ENCODE measurements at places on chromosomes 2 and 18.

DNA sequence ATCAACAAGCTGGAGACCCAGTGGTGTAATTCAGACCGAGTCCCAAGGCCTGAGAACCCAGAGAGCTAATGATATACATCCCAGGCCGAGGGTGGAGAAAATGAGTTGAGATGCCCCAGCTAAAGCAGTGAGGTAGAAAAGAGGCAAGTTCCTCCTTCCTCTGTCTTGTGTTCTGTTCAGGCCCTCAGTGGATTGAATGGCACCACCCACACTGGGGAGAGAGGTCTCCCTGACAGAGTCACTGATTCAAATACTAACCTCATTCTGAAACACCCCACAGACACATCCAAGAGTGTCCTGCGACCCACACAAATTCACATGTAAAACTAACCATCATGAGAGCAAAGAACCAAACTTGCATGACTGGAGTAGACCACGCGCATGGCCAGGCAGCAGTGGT lies 215.3 kb downstream of the ANAPC1 start:
- DNase-seq, result no peak

DNA sequence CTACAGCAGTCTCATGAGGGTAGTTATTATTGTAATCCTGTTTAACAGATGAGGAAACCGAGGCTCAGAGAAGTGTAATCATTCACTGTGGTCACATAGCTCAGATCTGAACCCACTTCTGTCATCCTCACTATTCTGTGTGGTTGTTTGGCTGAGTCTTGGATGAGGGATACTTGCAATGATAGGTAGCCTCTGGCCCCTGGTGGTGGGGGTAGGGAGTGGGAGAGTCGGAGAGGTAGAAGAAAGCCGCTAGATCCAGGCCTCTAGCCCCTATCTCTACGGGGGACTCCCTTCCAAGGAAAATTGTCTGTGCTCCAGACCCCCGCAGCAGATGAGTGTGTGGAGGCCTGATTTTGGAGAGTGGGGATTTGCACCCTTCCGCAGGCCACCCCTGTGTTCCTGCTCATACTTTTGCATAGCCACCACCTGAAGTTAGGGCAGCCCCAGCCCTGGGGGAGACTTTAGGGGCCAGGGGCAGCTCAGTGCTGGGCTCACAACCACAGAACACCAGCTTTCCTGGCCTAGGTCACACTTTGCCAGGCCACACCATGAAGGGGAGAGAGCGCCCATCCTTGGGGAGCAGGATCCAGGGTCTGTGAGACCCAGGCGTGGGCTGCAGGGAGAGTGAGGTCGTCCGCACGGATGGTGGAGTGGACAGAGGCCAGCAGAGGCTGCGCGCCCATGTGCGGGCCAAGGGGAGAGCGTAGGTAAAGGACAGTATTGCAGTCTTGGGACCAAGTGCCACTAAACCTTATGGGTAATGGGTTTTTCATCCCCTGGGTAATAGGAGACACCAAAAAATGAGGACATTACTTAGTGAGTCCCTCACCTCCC lies 148.2 kb downstream of the GLI2 start:
- DNase-seq, result no peak

DNA sequence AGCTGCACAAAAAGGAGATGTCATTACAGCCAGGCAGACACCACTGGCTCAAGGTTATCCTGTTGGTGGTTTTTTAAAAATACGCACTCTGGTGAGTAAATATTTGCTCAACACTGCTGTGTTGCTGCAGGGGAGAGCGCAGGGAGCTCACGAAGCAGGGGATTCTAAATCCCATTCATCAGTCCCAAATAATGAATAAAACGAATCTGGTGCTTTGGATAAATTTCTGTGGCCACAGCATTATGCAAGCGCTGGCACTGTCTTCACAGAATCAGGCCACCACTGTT lies 256.2 kb downstream of the HDAC4 start:
- no peak for DNase-seq

GRCh38 chr2:162258169-162258568 lies 14.9 kb upstream of the FAP start:
- no peak for DNase-seq

GRCh38 chr2:159616286-159616701 lies at the start of gene BAZ2B:
Gene BAZ2B (minus strand): TSS chr2:159616548. CDS start chr2:159478719, 137,829 bp downstream.
- DNase-seq, result no peak

DNA sequence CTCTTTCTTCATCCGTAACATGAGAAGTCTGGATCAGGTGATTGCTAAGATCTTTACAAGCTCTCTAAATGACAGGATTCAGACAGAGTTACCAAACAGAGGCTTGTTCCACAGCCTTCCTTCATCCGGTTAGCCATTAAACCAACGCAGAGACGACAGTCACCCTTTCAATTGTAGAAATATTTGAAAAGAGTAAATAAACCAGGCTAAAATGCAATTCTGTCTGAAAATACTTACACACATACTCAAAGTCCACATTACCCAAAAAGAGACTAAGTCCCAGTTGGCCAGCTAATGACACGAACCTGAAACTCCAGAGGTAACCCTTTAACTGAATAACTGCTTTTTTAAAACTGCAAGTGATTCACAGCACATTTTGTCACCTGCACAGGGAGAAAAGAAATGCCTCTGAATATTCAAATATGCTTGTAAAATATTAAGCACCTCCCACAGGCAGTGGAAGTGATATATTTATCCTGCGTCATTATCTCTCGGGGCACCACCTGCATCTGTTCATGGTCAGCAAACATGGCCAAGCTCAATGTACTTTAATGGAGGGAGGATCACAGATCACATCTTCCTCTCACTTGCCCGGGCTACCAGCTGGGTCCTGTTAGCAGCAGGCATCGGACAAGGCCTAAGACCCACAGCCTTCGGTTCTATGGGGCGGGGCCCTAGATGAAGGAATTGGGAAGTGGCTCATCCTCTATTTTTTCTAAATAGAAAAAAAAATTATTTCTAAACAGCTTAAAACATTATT lies 38.8 kb upstream of the DNER start:
- no peak for DNase-seq

GRCh38 chr2:32701806-32702205 lies 74.0 kb downstream of the TTC27 start:
- no peak for DNase-seq

DNA sequence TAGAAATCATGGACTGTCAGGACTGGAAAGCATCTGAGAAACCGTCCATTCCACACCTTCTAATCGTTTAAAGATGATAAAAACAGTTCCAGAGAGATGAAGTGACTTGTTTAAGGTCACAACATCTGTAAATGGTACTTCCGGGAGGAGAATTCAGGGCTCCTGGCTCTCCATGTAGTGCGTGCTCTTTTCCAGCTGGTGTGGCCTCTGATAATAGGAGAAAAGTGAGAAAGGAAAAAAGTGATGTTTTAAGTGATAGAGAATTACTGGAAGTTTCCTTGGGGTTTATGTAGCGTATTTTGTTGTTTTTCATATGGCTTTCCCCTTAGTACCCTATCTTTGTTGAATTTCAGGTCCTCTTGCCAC lies 663 bp downstream of the C2orf49 start:
- DNase-seq, result no peak

DNA sequence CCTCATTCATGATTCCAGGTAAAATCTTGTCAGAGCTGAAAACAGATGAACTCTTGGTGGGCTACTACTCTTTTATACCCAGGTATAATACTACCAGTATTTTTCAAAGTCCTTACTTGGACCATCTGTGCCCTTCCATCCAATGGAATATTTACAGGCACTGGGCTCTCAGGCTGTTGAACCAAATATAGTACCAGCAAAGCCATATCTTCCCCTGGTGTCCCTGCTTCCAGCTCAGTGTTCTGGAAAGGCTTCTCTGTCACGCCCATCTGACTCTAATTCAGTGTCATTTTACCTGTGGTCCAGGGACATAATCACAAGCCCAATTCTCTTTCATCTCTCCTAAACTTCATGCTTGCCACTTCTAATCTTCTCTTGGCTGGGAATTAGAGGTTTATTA lies 119.2 kb upstream of the STK17B start:
- no peak for DNase-seq

DNA sequence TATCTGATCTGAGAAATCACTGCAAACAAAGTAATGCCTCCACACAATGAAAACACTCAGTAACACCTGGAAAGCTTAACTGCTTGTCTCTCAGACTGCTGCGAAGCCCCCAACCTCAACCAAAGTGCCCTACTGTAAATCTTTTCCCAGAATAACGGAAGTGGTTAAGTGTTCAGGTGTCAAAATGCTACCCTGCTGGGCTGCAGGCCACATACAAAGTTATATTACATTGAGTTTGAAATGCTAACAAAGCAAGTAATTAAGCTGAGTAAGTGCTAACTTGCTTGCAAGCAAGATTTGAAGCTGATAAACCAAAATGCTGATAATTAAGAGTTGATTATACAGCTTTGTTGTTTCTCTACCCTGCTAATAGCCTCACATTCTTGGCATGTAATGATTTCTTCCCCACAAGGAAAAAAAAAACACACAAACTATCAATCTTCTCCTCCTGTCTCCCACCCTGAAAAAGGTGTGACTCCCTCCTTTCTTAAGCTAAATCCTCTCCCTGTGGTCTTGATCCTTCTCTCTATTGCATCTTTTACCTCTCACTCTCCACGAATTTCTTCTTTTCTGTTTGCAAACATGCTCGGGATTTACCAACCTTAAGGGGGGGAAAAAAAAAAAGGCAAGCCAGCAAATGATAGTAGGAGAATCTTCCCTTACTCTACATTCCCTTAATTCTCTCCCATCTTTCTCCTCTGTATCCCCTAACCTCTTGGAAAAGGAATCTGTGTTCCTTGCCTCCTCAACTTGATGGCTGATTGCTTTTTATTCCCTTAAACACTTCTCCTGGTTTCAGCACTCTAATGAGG lies 266.8 kb upstream of the SIX3 start:
- no peak for DNase-seq

DNA sequence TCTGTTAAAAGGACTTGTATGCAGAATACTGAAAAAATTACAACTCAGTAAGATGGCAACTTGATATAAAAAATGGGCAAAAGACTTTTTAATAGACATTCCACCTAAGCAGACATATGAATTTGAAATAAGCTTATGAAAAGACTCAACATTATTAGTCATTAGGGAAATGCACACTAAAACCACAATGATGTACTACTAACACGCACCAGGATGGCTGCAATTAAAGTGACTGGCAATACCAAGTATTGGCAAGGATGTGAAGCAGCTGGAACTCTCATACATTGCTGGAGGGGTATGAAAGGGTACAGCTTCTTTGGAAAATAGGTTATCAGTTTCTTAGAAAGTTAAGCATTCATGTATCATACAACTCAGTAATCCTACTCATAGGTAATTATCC lies 3.2 kb upstream of the ENOSF1 start:
- no peak for DNase-seq

DNA sequence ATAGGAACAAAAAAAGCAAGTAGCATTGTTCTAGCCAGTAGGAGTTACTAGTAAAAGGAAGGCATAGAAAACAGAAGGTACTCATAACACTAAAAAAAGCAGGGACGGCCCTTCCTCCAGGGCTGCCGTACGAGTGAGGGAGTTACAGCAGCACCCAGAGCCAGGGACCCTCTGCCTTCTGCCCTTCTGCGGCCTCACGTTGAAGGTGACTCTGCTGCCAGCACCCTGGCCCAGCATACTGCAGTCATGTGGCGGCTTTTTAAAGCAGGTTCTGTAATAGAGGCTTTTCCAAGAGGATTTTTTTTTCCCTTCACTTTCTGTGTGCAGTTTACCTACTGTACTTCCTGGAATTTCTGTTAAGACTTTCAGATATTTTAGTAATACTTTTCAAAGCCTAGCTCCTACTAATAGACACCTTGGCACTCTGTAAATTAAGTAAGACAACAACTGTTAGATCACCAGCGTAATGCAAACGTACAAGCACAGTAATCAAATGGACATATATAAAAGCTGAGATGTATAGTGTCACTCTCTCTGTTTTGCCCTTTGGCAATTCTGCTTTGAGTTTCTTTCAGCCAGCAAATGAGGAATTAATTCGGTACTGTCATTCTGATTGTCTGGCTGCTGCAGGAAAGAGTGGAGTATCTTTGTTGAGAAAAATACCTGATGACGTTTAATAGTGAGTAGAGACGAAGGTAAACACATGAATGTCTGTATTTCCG lies 161.5 kb downstream of the PTGR3 start:
- no peak for DNase-seq

Data from stimulated activated CD4-positive, alpha-beta T cell treated with anti-CD3 and anti-CD28 coated beads, Interleukin-12 subunit alpha, Interleukin-12 subunit beta, amount 100 ng/mL, for 24 hours (primary cell).